ENCODE measurements at places on chromosomes 6 and 20.

- no peak for DNase-seq
Measured at GRCh38 chr6:109740787-109741186, 49.7 kb downstream of the FIG4 start.

DNA sequence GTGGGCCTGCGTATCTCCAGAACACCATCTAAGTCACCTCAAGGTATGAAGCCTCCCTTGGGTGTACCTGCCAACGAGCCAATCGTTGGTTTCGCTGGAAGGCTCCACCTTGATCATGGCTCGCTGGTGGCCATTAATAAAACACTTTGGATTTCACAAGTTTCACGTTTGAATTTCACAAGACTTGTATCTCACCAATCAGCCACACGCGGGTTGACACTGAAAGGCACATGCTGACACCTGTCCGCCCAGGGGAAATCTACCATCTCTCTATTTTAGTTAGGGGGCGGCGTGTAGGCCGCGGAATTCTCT lies 586 bp upstream of the HMGA1 start:
- no peak for DNase-seq

DNA sequence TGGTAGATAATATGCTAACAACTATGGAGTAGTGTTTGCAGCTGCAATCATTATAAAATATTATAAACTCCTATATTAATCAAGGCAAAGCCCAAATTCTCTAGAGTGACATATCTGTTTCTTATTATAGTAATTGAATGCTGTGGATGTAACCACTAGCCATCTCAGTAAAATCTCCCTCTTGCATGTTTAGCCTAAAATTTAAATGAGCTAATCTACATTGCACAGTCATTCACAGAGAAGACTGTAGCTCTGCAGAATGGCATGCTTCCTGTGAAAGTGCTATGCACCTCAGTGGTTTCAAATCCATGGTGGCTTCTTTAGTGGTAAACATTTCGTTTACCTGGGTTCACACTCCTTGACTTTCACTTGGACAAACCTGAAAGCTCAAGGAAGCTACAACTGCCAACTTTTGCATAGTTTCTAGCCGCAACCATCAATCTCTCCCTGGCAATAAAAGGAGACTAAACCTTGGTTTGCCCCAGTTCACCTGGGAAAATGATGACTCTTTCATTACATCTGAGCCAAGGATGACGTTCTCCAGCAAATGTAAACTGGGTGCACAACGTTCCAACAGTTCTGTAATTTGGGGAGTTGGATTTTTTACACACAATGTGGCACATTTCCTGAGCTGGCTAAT lies 47.2 kb downstream of the FILIP1 start:
- no peak for DNase-seq

DNA sequence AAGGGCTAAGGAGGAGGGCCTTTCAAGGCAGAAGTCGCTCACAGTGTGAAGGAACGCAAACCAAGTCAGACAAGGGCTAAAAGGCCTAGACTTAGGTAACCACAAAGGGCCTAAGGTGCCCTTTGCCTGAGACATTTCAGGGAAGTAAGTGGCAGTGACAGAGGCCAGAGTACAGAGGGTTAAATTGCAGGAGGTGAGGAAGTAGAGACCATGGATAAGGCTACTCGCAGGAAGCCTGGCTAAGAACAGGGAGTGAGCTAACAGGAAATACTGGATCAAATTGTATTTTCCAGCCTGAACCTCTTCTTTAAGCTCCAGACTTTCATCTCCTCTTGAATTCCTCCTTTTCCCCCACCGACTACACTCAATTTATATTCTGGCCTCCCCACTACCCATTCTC lies 16.6 kb downstream of the ZHX3 start:
- no peak for DNase-seq

GRCh38 chr6:158304254-158304653 lies 8.0 kb upstream of the TULP4 start:
- no peak for DNase-seq

All from activated CD8-positive, alpha-beta memory T cell treated with anti-CD3 and anti-CD28 coated beads, Interleukin-2, amount 50 U/mL, for 48 hours (primary cell).